Left renal pelvis (tissue), 4 donors: ENCODE measurements at places on chromosomes 5 and 9.

DNA sequence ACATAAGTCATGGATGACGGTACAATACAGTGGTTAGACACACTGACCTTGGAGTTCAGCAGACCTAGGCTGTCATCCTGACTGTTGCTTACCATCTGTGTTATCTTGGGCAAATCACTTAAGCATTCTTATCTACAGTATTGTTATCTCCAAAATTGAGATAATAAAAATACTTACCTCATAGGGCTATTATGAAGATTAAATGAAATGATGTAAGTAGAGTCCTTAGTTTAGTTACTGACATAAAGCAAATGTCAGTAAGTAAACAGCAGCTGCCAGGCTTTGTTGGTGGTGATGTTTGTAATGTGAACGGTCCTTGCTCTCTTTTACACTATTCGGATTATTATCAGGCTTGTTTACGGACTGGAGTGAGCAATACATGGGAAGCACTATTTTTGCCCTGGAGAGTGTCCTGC, 107.3 kb upstream of the DPYSL3 start:
- DNase-seq: no peak

DNA sequence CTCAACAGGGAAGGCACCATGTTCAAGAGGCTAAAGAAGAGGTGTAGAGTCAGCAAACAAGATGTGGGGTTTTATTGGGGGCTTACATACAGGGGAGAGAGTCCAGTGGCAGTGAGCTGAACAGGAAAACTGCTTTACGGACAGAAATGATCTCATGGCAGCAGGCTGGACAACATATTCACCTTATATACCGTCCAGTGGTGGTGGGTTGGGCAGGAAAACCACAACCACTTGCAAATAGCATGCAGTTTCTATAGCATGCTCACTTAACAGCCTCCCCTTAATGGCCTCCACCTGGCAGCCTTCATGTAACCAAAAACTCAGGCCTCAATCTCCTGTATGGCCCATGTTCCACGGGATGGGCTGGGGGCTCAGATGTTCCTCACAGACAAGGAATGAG, 5.4 kb downstream of the TNFSF8 start:
- DNase-seq: no peak

DNA sequence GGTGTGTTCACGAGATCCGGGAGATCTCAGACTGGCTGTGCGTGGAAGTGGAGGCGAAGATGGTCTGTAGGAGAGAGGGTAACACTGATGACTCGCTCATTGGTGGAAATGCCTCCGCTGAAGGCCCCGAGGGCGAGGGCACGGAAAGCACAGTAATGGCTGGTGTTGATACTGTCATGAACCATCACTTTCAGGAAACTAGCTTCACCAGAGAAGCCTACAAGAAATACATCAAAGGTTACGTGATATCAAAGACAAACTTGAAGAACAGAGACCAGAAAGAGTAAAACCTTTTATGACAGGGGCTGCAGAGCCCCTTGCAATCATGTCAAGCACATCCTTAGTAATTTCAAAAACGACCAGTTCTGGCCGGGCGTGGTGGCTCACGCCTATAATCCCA, 265.7 kb downstream of the GOLPH3 start:
- DNase-seq: no peak

- DNase-seq: no peak
Measured at GRCh38 chr5:133247151-133247709, 195.4 kb downstream of the HSPA4 start.

GRCh38 chr9:26264709-26265601, 586.7 kb upstream of the TUSC1 start:
- DNase-seq: no peak

DNA sequence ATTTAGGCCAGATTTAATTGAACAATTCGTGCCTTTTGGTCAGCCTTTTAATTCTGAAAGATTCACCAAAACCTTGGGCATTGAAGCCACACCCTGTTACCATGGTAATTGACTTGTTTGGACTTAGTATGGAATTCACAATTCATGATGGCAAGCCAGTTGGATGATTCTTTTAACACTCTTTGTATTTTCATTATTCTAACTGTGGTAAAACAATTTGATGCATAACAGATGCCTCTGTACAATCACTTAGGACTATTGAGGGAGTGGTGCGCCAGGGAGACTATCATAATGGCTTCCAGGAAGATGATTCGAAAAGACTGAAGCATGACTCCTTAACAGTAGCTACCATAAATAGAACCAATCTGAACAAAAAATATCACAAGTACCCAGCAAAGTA, 381.1 kb upstream of the ADAMTS16 start:
- no peak for DNase-seq

GRCh38 chr9:133761641-133762248, 23.6 kb upstream of the SARDH start:
- no peak for DNase-seq

DNA sequence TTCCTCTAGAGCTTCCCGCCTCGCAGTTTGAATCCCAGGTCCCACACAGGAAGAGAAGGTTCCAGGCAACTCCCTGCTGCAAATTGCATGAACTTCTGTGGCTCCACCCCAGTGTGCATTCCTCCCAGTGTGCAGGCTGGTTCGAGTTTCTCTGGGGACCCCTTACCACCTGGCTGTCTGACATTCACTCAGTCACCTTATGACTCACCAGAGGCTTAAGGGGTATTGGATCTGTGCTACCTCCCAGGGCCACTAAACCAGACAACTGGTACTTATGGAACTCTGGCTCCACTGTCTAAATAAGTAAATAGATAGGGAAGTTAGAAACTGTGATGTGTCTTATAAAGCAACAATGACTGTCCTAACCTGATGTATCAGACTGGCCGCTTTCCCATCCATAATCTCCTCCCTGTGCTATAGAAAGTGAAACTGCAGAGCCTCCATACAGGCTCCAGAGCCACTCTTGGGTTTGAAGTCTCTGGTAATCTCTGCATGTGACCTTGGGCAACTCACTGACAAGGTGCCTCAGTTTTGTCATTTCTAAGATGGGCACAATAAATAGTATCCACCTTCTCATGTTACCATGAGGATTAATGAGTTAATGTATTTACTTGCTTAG, 720.6 kb downstream of the SEMA5A start:
- no peak for DNase-seq

GRCh38 chr9:9142001-9142400, 1342.4 kb upstream of the DMAC1 start:
- no peak for DNase-seq

DNA sequence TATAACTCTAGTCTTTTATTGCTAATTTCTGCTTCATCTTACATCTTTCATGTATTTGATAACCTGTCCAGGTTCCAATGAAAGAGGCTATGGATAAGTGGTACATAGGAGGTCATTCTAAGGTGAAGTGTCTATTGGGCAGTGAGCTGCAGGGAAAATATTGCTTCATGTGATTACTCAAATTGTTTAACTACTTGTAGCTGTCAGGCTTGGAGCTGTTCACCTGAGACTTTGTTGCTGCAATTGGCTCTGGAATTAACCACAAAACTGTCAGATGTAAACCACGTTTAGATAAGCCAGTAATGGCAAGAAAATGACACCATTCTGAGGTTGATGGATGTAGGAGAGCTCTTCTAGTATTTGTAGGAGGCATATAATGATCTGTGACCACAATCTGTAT, 26.0 kb downstream of the ADAMTSL1 start:
- no peak for DNase-seq

DNA sequence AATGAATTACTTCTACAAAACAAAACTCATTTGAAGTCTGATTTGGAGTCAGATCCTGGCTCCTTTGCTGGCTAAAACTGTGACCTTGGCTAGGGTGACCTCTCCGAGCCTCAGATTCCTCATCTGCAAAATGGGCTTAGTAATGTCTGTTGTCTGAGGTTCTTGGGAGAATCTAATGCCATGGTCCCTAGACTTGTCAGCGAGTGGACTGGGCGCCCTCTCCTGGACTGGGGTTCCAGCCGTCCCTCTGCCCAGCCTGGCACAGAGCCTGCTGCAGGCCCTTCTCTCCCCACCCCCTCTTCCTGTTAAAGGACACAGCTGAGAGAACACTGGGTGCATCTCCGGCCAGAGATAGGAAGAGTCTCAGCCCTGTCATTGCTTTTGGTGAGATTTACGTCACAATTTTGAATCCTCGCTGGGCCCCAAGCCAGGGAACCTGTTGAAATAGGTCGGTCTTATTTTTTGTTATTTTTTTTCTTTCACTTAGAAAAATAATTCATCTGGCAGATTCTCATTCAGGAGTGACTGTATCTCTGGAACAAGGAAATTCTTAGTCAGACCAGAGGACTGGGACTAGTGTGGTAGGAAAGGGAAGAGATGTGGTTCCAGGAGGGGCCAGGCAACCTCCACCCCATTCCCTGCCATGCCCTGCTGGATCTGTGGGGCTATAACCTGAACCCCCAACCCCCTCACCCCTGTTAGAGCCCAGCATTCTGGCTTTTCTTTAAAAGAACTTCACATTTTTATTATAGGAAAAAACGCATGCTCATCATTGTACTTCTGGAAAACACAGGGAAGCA, 48.2 kb upstream of the RPL26L1 start:
- no peak for DNase-seq

DNA sequence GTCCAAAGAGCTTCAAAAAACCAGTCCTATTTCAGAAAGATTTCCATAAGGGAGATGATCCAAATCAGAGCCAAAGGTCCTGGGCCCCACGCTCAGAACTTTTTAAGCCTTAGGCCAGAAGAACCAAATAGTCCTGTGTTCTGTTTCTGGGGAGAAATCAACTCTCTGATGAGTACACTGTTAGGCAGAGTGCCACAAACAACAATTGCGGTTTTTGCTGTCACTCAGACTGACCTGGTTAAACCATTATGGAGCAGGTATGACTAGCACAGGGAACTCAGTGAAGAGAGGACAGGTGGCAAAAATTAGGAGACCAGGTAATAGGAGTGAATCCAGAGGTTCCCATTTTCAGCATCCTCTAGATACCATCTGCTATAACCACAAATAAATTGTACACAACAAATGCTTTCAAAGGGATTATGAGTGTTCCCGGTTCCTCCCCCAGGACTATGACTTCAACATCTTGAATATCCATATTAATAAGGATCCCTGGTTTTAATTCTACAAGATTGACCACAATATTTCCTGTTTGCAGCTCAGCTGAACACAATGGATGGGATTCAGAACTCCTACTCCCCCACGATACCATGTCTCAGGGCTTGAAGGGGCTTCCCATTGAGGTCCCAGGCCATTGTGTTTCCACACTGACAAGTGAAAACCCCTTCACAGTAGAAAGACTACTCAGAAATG, 52.1 kb upstream of the FREM1 start:
- DNase-seq: no peak

- no peak for DNase-seq
Measured at GRCh38 chr5:73299665-73300336, 126.8 kb downstream of the TMEM174 start.
